ENCODE measurements at places on chromosomes 13 and 19.

DNA sequence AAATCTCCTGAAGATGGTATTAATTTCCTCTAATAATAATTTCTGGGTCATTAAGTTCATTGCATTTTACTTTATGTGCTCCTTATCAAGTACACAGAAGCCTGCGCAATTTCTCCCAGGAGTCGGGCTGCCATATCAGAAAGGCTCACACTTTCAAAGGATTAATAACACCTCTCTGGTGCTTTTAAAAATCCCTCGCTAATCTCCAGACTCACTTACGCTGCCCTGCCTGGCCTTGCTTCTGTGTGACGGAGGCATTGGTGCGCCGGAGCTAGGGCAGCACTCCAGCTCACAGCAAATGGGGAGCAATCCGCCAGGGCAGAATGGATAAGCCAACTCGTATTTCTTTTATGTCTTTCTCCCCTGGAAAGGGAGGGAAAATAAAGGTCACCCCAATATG, 300.8 kb downstream of the EFNB2 start:
- DNase-seq: no peak

DNA sequence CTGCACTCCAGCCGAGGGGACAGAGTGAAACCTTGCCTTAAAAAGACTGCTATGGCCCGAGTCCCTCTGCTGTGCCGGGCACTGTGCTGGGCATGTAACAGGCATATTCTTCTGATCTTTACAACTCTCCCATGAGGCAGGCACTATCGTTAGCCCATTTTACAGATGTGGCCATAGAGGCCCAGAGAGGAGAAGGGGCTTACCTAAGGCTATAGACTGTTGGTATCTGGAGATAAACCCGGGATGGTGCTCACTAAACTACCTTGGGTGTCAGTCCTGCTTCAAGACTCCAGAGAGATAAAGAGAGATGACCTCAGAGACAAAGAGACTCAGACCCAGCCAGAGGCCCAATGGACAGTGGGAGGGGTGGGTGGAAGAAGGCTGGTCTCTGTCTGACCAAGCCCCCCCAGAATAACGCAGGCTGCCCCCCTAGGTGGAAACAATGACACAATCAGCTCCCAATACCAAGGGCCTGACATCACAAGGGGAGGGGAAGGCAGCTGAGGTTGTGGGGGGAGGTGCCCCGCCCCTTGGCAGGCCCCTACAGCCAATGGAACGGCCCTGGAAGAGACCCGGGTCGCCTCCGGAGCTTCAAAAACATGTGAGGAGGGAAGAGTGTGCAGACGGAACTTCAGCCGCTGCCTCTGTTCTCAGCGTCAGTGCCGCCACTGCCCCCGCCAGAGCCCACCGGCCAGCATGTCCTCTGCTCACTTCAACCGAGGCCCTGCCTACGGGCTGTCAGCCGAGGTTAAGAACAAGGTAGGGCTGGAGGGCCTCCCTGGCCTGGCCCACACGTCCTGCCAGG, at the start of gene CNN1:
TSS of gene CNN1 (plus strand) at position 620 of the 805 bp plus-strand sequence. CDS start at position 697, 77 bp downstream.
- no peak for DNase-seq

GRCh38 chr13:109704771-109705635, 81.4 kb downstream of the IRS2 start:
- no peak for DNase-seq

DNA sequence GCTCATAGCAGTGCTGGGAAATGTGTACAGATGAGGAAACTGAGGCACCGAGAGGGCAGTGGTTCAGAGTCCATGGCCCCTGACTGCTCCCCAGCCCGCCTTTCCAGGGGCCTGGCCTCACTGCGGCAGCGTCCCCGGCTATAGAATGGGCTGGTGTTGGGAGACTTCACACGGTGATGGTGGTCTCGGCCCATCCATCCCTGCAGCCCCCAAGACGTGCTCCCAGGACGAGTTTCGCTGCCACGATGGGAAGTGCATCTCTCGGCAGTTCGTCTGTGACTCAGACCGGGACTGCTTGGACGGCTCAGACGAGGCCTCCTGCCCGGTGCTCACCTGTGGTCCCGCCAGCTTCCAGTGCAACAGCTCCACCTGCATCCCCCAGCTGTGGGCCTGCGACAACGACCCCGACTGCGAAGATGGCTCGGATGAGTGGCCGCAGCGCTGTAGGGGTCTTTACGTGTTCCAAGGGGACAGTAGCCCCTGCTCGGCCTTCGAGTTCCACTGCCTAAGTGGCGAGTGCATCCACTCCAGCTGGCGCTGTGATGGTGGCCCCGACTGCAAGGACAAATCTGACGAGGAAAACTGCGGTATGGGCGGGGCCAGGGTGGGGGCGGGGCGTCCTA, 15.9 kb downstream of the LDLR start:
- no peak for DNase-seq

GRCh38 chr13:100887729-100888151, 213.1 kb upstream of the TMTC4 start:
- DNase-seq: no peak

GRCh38 chr13:71148396-71148795, 718.6 kb downstream of the DACH1 start:
- no peak for DNase-seq

- DNase-seq: no peak
These were observed at the start of gene TEX29 for GRCh38 chr13:111319998-111320911. TSS of gene TEX29 (plus strand) at chr13:111320642. CDS start at chr13:111320891, 249 bp downstream.

- DNase-seq: no peak
These were observed 121.9 kb upstream of the GJB6 start for GRCh38 chr13:20353973-20354372.

- no peak for DNase-seq
These were observed 16.2 kb upstream of the FREM2 start for GRCh38 chr13:38670627-38671026.

- no peak for DNase-seq
These were observed 114.9 kb upstream of the EDNRB start for GRCh38 chr13:78033509-78033908.

- no peak for DNase-seq
These were observed 435.8 kb upstream of the KLF12 start for GRCh38 chr13:74570046-74570445.

- no peak for DNase-seq
These were observed 34.6 kb upstream of the ONECUT3 start for GRCh38 chr19:1718420-1719291.

GRCh38 chr13:38697197-38697596, 10.3 kb downstream of the FREM2 start:
- DNase-seq: no peak

GRCh38 chr13:110105136-110105535, 201.8 kb downstream of the COL4A1 start:
- no peak for DNase-seq

GRCh38 chr19:38011426-38011825, 104.4 kb downstream of the SIPA1L3 start:
- DNase-seq: no peak

- DNase-seq: no peak
These were observed 31.1 kb upstream of the CYP2S1 start for GRCh38 chr19:41161903-41162302.

- no peak for DNase-seq
These were observed 18.4 kb upstream of the IL17D start for GRCh38 chr13:20685092-20685491.

DNA sequence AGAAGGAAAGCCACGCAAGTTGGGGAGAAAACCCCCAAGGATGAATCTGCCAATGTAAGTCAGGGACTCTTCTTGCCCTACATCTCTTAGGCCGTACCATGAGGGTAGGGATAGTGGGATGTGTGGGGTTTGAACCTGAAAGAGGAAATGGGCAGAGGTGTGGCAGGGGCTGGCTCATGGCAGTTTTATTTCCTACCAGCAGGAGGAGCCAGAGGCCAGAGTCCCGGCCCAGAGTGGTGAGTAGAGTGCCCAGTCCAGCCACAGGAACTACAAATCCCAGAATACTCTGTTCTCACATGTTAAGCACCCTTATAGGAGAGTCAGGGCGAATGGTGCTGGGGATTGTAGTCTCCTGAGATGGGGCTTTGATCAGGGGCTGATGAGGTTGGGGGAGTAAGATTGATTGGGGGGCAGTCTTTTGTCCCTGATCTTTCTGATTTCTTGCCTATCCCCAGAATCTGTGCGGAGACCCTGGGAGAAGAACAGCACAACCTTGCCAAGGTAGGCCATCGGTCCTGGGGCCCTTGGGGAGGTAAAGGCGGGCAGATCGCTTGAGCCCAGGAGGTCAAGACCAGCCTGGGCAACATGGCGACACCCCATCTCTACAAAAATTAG, 16.5 kb downstream of the VASP start:
- DNase-seq: peak; percentile 40

GRCh38 chr13:42354241-42355091, 82.5 kb downstream of the AKAP11 start:
- DNase-seq: no peak

DNA sequence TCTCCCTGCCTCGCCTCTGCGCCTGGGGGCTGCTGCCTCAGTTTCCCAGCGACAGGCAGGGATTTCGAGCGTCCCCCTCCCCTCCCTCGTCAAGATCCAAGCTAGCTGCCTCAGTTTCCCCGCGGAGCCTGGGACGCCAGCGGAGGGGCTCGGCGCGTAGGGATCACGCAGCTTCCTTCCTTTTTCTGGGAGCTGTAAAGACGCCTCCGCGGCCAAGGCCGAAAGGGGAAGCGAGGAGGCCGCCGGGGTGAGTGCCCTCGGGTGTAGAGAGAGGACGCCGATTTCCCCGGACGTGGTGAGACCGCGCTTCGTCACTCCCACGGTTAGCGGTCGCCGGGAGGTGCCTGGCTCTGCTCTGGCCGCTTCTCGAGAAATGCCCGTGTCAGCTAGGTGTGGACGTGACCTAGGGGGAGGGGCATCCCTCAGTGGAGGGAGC, 722 bp upstream of the ICAM1 start:
- no peak for DNase-seq

DNA sequence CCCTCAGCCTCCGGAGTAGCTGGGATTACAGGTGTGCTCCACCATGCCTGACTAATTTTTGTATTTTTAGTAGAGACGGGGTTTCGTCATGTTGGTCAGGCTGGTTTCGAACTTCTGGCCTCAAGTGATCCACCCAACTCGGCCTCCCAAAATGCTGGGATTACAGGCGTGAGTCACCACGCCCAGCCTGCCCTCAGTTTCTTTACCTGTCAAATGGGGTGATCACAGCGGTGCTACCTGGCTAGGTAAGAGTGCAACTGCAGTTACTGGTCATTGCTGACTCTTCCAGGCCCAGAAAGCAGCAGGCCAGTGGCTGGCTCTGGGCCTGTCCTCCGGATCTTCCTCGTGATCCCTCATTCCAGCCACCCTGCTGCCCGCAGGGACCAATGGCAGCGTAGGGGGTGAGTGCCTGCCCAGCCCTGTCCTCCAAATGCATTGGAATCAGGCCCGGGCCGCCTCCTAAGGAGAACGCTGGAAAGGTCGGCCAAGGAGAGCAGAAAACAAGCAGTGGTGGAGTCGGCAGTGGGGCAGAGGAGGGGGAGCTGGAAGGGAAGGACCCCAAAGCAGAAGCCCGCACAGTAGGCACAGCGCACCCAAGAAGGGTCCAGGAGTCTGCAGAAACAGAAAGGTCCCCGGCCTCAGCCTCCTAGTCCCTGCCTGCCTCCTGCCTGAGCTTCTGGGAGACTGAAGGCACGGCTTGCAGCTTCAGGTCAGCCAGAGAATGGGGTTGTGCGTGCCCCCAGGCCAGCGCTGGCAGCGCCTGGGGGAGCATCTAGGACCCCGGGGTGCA, 1.8 kb upstream of the SLC27A1 start:
- no peak for DNase-seq

- DNase-seq: no peak
These were observed 53.2 kb downstream of the C13orf42 start for GRCh38 chr13:51057906-51058305.

- DNase-seq: no peak
These were observed 538 bp downstream of the LSM4 start for GRCh38 chr19:18322318-18322758.

DNA sequence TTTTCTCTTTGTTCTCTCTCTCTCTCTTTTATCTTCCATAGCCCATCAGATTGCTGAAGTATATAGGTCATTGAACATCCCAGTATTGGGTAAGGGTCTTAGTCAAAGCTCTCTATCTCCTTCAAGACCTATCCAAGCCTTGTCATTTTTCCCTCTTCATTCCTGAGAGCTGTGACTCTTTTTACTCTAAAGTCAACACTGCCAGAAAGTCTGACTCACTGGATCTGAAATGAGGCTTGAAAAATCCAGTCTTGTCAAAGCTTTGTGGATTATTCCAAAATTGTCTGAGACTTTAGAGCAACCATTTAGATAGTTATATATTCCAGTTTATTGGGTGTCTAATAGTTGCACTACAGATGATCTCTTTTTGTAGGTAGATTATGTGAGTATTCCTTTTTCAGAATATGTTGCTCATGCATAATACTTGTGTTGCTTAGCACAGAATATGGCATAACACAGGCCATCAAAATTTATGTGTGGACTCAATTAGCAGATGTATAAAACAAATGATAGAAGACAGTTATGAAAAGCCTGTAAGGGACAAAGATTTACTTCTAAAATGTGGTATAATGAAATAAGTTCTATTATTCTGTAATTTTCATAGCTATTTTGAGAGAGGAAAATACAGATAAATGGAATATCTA, 389.3 kb upstream of the PCDH9 start:
- DNase-seq: no peak

DNA sequence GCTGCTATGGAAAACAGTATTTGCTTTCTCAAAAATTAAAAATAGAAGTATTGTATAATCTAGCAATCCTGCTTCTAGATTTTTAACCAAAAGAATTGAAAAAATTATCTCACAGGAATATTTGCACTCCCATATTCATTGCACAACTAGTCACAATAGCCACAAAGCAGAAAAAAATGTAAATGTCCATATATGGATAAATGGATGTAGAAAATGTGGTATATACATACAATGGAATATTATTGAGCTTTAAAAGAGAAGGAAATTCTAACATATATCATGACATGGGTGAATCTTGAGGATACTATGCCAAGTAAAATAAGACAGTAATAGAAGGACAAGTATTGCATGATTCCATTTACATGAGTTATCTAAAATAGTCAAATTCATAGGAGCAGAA, 2753.0 kb downstream of the PCDH9 start:
- DNase-seq: no peak

- DNase-seq: no peak
These were observed 56.8 kb downstream of the THSD1 start for GRCh38 chr13:52348983-52349780.

GRCh38 chr19:7596211-7596937, 711 bp downstream of the CAMSAP3 start:
- DNase-seq: no peak

DNA sequence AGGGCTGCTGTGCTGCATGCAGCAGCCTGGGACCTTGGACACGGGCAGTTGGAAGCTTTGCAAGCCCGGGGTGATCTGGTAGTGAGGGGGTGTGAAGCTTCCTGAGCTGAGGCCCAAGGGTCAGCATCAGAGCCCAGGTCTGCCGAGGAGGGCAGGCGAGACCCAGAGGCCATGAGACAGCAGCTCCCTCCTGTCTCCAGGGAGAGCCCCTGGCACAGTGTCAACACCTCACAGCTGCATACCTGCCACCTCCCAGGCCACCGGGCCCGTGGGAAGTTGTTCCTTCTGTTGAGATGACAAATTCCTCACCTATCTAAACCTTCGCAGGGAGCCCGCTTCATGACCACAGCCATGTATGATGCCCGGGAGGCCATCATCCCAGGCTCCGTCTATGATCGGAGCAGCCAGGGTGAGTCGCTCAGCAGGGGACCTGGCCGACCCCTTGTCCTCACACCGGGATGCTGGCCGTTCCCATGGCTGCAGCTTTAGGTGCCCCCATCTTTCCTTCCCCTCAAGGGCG, 32.1 kb downstream of the CERS1 start:
- DNase-seq: no peak

GRCh38 chr13:91284335-91284734, 63.2 kb upstream of the MIR17HG start:
- DNase-seq: no peak

GRCh38 chr13:70339738-70340137, 231.5 kb upstream of the KLHL1 start:
- no peak for DNase-seq

Data from activated T-helper 1 cell treated with anti-CD3 and anti-CD28 coated beads, Interleukin-2, amount 50 U/mL, for 16 hours (primary cell).